Right renal pelvis (tissue), 4 donors: ENCODE measurements at places on chromosomes 5 and 9.

- no peak for DNase-seq
Observed at GRCh38 chr5:109866051-109866450, 176.3 kb downstream of the MAN2A1 start.

DNA sequence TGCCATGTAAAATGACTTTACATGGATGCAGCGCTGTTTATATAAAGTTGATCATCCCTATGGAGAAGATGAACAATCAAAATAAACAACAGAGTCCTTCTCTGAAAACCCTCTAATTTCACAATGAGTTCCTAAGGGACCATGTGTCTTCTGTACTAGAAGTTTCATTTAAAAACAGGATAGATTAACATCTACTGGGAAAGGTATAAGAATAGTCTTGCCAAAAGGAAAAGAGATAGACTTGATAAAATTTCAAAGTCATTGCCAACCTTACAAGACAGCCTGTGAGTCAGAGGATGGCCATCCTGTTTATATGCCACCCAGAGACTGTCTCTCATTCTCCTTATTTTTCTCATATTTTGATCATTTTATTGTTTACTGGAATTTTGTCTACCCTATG is 367.1 kb upstream of the PDE4D start:
- no peak for DNase-seq

GRCh38 chr5:68303038-68303738 is 87.6 kb downstream of the PIK3R1 start:
- no peak for DNase-seq

DNA sequence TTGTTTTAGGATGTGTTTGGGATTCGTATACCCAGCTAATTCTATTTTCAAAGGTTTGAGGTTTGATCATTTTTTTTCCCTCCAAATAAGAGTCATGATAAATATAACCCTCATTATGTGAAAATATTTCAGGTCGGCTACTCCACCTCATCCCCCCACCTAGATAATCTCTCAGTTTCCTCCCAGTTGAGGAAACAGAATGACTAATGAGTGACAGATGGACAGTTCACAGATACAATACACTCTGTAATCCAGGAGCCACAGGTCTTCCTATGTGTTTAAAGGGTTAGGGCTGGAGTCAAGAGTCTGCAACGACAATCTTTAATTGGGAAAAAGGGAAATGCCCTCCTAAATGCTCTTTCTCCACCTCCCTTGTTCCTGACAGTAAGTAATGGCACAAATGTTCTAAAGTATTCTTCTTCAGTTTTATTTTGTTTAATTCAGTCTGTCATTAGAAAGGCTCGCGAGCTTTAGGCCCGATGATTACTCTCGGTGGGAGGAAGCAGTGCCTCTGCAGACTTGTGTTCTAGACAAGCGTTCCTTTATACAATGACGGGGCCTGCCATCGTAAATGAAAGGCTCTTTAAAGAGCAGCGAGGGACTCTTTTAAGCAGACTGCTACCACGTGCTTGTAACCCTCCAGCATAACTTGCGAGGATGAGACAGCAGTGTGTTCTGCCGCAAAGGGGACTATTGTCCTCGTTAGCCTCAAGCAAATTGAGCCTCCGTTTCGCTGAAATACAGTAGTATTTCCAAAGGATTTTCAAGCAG is 69.0 kb downstream of the MEF2C start:
- no peak for DNase-seq

- no peak for DNase-seq
Observed at GRCh38 chr9:18516965-18517364, 43.0 kb downstream of the ADAMTSL1 start.

DNA sequence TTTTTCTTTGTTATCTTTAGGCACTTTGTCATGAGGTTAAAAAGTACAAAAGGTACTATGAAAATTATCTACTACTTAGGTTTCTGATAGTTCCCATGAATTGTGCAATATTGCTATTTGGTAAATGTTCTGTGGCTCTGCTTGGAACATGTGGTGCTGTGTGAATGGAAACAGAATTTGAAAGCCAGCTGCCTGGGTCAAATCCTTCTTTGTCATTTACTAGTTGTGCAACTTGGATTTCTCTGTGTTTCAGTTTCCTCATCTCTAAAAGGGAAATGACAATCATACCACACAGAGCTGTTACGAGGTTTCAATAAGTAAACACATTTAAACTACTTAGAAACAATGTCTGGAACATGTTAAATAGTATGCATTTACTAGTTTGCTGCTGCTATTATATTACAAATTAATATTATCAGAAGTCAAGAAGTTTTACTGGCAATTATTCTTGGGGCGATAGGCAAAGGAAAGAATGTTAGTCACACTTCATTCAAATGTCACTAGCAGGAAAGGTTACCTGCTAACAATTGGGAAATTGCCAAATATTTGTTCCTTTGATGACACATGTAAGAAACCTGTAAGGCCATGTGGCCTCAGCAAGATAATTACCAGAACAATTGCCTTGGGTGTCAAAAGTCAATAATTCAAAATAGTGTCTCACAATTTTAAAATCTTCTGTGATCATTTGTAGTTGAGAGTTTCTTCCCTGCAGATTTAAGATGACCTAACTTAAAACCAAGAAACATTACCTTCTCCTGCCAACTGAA is 184.8 kb downstream of the KIAA0825 start:
- DNase-seq = no peak

- no peak for DNase-seq
Observed at GRCh38 chr9:121619545-121620324, 31.7 kb upstream of the DAB2IP start.

DNA sequence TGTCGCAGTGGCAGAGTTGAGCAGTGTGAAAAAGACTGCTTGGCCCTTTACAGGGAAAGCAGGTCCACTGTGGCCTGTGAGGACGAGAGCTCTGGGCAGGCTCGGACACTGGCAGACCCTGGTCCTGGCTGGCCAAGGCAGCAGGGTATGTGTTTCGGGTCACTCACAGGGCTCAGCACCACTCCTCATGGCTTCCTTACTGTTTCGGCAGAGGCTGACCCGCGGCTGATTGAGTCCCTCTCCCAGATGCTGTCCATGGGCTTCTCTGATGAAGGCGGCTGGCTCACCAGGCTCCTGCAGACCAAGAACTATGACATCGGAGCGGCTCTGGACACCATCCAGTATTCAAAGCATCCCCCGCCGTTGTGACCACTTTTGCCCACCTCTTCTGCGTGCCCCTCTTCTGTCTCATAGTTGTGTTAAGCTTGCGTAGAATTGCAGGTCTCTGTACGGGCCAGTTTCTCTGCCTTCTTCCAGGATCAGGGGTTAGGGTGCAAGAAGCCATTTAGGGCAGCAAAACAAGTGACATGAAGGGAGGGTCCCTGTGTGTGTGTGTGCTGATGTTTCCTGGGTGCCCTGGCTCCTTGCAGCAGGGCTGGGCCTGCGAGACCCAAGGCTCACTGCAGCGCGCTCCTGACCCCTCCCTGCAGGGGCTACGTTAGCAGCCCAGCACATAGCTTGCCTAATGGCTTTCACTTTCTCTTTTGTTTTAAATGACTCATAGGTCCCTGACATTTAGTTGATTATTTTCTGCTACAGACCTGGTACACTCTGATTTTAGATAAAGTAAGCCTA is 15.7 kb downstream of the SQSTM1 start:
- DNase-seq = no peak

DNA sequence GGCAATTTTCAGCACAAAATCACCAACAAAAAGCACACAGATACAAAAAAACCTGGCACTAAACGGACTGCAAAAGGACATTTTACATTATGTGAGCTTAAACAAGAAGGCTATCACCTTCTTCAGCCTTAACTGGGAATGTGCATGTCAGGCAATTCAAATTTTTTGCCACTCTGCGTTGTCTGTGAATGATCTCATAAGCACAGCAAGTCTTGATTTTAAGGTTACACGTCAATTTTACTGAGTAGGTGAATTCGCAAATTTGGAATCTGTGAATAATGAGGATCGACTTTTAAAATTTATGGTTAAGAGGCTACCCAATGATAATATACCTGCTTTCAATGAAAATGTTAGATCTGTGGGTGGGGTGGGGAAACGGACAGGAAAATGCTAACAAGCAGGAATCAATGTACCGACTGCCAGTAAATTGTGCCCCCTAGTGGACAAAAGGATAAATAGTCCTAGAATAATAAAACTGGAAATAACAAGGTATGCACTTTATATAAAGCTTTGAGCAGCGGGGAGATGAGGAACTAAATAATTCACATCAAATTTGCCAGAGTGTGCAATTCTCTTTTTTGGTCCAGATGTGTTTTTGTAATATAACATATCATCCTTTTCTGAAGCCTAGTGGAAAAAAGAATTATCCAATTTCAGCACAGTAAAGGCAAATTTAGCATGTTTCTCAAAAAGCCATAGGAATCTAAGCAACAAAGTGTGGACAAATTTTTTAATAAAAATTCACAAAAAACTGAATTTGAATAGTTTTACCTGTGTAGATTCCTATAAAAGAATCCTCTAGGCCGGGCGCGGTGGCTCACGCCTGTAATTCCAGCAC is 20.5 kb downstream of the EQTN start:
- DNase-seq = peak; percentile 42

GRCh38 chr5:35863159-35863558 is 6.5 kb downstream of the IL7R start:
- DNase-seq = no peak

GRCh38 chr9:109305801-109306200 is 15.1 kb downstream of the EPB41L4B start:
- no peak for DNase-seq

- no peak for DNase-seq
Observed at GRCh38 chr5:88979244-88979643, 96.3 kb upstream of the MEF2C start.

DNA sequence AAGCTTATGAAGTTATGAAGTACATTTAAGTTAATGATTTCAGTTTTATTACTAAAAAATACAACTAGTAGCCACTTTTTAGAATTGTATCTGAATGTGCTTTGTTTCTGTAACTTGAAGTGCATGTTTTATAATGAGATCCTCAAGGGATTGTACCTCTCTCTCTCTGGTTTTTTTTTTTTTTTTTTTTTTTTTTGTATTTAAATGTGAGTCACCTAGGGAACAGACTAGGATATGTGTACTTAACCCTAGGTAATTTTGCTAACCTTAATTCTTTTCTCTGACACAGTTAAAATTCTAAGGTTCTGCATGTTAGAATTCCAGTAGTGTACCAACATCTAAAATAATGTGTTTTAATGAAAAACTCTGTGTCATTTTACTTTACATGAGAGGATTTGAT is 59.5 kb downstream of the CDC42SE2 start:
- DNase-seq = no peak

- DNase-seq = no peak
Observed at GRCh38 chr9:133532937-133533668, 1.4 kb upstream of the ADAMTSL2 start.

- no peak for DNase-seq
Observed at GRCh38 chr5:137669811-137670210, 66.1 kb downstream of the KLHL3 start.

DNA sequence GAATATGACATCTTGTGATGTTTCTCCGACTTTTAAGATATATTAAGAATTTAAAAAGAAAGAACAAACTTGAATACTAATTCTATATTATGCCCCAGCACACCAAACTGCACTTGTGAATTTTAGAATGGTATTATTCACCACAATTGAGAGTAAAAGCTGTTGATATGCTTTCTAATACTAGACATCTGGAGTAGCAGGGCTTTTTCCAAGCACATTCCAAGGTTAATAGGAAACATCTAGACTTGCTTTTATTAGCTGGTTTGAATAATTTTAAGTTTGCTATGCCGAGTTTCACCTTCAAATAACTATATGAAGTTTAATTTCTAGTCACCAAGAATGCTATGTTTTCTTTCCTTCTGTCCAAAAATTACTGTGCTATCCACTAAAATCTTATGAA is 13.5 kb downstream of the NREP start:
- DNase-seq = no peak

GRCh38 chr5:118466418-118466817 is 521.9 kb downstream of the DTWD2 start:
- DNase-seq = no peak

GRCh38 chr5:71651579-71651978 is 64.4 kb downstream of the MCCC2 start:
- no peak for DNase-seq

- peak; percentile 29 for DNase-seq
Observed at GRCh38 chr9:86099701-86100364, 475 bp upstream of the GOLM1 start.

DNA sequence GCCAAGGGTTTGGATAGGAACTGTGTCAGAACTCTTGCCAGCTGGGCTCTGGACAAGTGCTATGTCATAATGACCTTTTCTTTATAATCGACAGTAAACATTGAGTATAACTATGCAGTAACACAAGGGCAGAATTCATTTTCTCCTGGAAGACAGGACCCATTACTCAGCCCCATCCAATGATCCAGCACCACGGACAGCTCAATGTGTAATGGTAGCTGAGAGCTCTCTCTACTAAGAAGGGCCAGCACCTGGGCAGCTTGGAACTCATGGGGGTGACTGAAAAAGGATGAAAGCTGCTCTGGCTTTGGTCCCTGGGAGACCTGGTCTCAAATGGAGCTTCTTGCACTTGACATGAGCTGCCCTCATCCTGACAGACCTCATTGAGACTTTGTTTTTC is 347.8 kb downstream of the TRIM32 start:
- peak; percentile 18 for DNase-seq

GRCh38 chr5:103353581-103353980 is 95.0 kb downstream of the MACIR start:
- no peak for DNase-seq

DNA sequence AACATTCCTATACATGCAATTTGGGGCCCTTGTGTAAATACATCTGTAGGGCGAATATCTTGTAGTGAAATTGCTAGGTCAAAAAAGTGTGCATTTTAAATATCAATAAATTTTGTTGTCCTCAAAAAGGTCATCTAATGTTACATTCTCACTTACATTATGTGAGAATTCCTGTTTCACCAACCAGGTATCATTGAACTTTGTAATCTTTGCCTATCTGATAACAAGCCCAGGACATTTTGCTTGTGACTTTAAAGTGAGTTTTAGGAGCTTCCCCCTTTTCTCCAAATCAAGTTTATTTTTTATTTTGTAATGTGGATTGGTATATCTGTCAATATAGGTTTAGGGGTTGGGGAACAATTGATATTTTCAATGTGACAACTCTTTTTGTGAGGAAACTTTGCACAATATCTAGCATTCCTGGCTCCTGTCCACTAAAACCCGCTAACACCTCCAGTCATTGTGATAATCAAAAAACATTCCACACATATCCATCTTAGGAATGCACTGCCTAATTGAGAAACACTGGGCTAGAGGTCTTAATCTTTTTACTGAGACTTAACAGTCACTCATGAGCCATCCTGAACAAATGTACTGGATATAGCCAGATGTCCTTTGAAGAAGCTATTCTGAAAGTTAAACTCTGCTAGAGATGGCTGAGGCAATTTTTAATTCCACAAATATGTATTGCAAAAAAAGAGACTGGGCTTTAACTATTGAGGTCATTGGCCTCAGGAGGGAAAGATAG is 72.5 kb upstream of the SLC1A1 start:
- DNase-seq = no peak
